COR-L47 (cell line): ENCODE measurements at places on chromosomes 12 and 14.
A peak's percentile ranks its signal among the peaks of the same experiment; 100 is the strongest.

DNA sequence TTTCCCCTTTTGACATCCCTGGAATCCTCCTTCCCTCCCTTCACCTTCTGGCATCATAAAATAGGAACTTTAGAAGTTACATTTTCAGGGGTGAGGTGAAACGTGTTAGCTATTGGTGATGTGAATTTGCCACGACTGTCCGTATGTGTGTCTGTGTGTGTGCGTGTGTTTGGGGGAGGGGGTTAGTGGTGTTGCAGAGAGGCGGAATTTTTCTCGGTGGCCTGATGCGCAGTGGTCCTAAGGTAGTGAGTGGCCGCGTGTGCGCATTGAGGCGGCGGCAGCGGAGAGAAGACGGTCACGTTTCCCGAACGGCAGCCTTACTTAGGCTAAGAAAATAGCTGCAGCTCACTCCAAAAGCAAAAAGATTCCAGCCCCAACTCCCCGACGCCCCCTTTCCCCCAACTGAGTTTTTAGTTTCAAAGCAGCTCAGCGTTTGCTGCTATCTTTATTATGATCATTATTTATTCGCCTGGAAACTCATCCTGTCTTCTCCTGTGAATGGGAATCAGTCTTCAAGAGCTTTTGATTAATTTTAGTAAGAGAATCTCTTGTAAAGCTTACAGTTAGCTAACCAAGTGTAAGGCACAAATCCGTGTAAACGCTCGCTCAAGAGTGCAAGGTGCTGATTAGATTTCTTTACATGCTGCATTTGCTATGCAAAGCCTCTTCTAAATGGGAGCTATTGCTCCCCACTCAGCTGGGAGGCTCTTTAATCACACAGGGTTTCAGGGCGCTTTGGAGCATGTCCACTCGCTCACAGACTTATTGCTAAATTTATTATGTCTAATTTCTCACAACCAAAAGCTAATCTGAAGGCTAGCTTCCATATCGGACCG, 4.7 kb downstream of the FLRT2 start:
- DNase-seq, result no peak

DNA sequence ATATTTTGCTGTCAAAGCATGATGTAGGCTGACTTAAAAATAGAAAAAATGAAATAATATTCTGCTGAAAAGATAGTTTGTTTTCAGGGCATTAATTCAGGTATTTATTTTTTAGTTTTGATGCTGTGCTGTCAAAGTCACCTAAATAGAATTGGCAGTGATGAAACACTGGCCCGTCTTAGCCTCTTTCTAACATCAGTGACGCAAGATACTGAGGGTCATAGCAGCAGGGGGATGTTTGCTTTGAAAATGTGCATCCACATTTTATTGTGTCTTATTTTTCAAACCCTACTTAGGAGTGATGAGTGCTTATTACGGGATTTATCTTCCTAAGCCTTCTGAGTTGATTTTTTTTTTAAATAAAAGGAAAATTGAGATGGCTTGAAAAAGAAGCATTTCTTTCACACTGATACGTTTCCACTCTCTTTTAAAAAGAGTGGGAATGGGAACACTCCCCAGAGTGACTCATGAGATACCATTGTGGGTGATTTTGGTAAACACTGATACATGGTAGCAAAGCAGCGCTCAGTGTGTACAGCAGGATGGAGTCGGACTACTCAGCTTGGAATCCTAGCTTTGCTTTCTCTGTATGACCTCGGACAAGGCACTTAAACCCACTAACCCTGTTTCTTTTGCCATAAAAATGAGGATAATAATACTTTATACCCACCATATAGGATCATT, 290.8 kb downstream of the ERC1 start:
- no peak for DNase-seq

GRCh38 chr14:71647086-71647784, 285.0 kb upstream of the RGS6 start:
- peak; percentile 11 for DNase-seq

- DNase-seq, result no peak
Observed at GRCh38 chr12:132445884-132446632, 43.9 kb upstream of the FBRSL1 start.
